Left hindlimb (tissue), 1 donor: ENCODE measurements at places on chromosomes 1 and 21.
A peak's percentile ranks its signal among the peaks of the same experiment; 100 is the strongest.

GRCh38 chr1:59680044-59680443 is 134.7 kb upstream of the HOOK1 start:
- no peak for DNase-seq

DNA sequence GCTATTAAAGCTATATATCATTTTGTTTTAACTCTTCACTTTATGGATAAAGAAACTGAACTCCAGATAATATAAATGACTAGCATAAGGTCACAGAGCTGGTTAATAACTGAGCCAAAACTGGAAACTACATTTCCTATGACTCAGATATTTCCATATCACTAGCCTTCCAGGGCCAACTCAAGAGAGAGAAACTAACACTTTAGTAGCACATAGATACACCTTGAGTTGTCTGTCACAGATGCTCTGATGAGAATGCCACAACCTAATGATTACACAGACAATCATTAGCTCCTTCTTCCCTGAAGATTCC is 40.7 kb downstream of the NME7 start:
- DNase-seq, result no peak

DNA sequence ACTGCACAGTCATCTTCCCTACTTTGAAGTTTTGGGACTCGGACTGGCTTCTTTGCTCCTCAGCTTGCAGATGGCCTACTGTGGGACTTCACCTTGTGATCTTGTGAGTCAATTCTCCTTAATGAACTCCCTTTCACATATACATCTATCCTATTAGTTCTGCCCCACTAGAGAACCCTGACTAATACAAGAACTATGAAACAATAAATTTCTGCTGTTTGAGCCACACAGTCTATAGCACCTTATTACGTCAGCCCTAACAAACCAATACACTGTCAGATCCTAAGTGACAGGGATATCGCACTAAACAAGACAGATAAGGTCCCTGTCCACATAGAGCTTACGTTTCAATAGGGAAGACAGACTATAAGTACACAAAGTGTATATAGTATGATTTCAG is 120.1 kb downstream of the PLPP3 start:
- DNase-seq, result no peak

DNA sequence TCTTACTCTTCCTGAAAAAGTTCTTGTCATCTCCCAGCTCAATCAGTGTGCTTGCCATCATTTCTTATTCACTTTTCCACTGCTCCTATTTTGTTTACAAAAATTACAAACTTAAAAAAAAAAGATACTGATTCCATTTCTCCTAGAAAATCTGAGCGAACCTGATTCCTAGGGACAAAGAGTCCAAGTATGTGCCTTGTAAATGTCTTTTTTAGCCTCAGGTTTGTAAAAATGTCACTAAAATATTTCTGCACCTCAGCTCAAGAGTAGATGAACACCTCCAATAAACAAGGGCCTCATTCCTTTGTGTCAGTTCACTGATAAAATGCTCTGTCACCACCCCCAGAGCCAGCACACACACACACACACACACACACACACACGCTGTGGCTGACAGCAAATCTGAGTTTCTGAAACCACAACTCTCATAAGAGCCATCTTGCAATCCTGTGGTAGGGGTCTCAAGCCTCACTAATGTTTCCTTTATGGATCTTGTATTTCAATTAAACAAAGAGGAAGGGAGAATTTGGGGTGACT is 299.2 kb downstream of the PBX1 start:
- DNase-seq, result no peak

DNA sequence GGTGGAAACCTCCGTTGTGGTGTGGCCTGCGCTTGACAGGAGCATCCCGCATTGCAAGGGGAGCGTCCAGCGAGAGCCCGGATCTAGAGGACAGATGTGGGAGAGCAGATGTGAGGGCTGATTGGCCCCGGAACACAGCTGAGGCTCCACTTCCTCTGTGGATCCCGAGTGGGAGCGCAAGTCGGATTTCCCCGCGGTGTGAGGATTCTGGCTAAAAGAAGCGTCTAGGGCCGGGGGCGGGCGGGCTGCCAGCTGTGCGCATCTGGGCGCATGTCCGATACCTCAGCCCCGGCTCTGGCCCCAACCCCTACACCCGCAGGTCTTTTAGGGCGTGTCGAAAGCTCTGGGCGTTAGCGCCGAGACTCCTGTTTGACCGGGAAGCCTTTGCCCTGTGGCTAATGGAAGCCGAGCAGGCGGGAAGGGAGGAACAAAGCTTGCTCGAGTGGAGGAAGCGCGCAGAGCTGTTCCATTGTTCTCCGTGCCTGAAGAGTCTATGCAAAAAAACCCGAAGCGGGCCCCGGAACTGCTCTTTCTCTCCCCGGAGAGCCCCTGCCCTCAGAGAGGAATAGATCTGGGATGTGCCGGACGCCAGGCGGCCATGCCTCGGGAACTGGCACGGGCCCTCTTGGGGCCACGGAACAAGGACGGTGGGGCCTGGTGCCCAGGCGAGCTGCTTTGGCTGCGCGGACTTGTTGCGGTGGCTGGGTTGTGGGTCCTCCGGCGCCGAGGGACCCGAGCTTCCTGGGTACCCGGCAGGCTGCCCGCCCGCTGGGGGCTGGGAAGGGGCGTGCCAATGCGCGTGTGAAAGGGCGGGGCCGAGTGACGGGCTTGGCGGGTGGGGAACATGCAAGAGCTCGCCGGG is 111.1 kb downstream of the NAV1 start:
- peak; percentile 85 for DNase-seq

- DNase-seq, result no peak
Observed at GRCh38 chr1:55107101-55107500, 67.8 kb downstream of the PCSK9 start.

DNA sequence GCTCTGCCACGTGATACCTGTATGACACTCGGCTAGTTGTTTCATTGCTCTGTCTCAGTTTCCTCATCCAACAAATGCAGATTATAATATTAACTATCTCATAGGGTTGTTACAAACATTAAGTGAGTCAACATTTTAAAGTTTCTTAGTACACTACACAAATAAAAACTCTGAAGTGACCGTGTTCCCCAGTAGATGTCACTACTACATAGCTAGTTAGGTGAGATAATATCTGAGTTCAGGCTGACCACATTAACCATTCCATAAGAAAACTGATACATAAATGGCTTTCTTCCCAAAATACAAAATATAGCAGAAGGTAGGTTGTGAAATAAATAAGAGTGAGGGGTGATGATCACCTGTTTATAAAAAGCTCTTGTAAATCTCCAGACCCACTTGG is 214.1 kb downstream of the NUF2 start:
- no peak for DNase-seq

- DNase-seq, result no peak
Observed at GRCh38 chr21:34260277-34261008, 103.4 kb upstream of the KCNE2 start.

DNA sequence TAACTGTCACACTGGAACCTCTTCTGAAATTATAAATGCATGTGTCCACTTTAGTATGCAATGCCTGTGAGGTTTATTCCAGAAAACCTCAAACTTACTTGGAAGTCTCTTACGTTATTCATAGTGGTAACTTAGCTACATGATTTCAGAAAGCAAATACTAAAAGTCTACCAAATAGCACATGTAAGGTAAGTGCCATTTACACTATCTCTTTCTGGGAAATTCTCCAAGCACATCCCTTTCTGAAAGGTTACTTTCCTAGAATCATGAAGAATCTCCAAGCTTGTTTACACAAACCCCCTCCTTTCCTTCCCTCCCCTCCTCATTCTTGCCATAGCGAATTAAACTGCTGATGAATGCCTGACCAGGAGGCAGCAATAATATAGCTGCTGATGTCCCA is 42.5 kb downstream of the RAB3GAP2 start:
- no peak for DNase-seq

- no peak for DNase-seq
Observed at GRCh38 chr21:33695813-33696212, 53.5 kb downstream of the ITSN1 start.

DNA sequence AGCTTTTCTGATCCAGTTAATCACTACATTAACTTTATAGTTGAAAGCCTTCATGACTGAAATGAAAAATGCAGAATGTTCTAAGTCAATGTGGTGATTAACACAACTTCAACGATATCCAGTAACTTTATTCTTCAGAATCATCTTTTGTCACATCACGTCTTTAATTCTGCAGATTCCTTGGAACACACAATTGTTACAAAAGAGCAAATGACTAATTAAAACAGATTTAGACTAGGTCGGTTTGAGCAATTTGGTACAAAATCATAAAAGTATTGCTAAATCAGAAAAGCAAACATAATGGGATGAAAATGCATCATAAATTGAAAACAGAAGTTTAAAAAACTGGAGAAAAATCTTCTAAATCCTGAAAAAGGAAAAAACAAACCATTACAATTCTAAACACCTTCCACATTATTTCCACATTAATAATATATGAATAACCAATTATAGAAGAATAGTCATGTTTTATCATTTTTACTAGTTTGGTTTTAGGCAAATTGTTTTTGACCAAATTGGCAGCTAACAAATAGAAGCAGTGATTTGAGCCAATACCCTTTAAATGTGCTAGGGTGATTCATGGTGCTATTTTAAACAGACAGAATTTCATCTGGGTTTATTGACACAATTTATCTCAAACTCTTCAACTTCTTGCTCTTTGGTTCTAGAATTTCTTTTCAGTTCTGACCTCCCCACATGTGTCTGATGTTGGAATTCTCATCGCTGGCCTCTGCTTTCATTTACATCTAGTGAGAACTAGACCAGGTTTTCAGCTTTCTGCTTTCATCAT is 468.1 kb upstream of the PTBP2 start:
- DNase-seq, result no peak

DNA sequence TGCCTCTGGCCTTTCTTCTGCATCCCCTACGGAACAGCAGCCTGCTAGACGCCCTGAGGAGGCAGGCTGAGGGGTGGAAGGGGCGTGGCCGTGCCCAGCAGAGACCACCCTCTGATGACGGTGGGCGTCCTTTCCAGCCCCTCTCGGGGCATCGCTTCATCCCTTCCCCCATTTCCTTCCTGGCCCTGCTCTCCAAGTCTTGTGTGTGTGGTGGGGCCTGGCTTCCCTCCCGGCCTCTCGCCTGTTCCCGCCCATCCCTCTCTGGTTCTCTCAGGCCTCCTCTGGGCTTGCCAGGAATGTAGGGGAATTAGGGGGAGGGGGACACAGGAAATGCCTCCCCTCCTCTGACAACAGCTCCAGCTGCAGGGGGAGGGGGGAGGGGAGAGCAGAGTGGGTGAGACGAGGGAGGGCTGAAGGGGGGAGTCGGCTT is 51.1 kb downstream of the SKI start:
- DNase-seq, result peak; percentile 98

DNA sequence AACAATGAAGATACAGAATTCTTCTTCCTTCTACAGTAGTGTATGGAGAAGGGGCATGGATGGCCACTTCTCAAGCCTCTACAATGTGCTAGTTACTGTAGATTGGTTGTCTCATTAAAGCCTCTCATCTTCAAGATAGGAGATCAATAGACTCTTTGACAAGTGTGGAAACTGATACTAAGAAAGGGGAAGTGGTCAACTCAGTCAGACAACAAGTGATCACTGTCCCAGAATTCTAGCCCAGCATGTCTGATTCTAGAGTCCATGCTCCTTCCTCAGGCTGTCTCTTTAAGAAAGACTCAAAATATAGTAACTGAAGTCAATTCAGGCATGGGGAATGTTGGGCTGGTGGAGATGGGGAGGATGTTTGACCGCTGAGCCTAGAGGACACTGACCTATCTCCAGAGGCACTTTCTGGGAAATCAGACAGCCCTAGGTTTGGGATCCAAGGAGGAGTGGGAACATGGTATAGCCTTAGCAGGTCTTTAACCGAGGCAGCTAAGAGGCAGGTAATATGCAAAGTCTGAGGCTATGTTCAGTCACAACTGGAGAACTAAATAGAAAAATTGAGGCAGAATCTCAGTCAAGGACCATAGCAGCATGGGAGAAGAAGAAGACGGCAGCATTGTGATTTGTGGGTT is 39.3 kb upstream of the EYA3 start:
- no peak for DNase-seq

GRCh38 chr1:153880962-153881361 is 41.8 kb downstream of the GATAD2B start:
- peak; percentile 93 for DNase-seq

DNA sequence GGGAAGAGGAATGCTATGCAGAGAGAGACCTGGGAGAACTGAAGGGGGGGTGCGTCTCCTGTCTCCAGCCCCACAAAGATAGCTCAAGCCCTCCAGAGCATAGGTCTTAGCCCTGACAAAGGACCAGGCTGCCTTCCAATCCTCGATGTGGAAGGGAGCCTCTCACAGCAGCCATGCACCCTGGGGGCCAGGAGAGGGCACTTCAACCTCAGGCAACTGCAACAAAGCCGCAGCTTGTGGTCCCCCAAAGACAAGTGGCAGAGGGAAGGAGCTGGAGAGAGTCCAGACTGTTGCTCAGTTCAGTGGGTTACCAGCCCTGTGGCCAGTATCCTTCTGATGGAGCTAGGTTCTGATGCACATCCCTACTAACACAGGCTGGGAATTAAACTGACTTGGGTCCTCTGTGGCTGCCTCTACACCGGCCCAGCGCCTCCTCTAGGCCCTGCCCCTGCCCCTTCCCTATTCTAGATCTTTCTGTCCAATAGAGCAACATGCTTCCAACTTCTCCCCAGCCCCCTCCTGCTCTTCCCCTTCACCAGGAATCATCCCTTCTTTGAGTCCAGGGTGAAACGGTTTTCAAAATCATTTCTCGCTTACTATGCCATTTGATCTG is 100.7 kb upstream of the SPATA6 start:
- peak; percentile 67 for DNase-seq

- peak; percentile 73 for DNase-seq
Observed at GRCh38 chr1:44786138-44786840, 1.7 kb downstream of the BEST4 start.

GRCh38 chr1:200907611-200908097 is 13.0 kb downstream of the INAVA start:
- DNase-seq, result no peak

- DNase-seq, result no peak
Observed at GRCh38 chr1:3987669-3988235, 87.7 kb upstream of the C1orf174 start.
